ENCODE measurements at places on chromosomes 13 and 19.

GRCh38 chr19:5349041-5349440 is 8.4 kb upstream of the PTPRS start:
- DNase-seq = no peak

DNA sequence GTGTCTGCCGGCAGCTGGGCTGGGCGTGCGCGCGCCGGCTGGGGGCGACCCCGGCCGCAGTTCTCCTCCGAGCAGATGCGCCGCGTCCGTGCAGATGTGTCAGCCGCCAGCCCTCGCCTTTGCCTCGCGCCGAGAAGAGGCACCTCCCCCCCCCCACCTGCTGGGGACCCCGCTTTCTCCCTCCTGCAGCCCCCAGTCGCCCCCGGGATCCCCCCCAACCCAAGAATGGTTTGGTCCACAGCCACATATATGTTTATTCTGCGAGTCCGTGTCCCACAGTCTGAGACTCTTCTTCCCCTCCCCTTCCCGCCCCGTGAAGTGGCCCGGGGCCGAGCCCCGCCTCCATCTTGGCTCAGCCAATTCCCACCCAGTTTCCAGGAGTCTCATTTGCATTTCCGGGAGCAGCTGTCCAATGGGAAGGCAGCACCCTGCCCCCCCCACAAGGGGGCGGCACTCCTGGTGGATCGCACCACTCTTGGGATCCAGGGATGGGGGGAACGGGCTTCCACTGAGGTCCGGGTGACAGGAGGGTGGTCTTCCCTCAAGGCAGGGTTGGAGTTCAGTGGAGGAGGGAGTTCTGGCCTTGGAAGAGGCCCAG is 8.6 kb downstream of the ISOC2 start:
- no peak for DNase-seq

GRCh38 chr13:26011996-26012821 is 39.6 kb downstream of the SHISA2 start:
- DNase-seq = no peak

DNA sequence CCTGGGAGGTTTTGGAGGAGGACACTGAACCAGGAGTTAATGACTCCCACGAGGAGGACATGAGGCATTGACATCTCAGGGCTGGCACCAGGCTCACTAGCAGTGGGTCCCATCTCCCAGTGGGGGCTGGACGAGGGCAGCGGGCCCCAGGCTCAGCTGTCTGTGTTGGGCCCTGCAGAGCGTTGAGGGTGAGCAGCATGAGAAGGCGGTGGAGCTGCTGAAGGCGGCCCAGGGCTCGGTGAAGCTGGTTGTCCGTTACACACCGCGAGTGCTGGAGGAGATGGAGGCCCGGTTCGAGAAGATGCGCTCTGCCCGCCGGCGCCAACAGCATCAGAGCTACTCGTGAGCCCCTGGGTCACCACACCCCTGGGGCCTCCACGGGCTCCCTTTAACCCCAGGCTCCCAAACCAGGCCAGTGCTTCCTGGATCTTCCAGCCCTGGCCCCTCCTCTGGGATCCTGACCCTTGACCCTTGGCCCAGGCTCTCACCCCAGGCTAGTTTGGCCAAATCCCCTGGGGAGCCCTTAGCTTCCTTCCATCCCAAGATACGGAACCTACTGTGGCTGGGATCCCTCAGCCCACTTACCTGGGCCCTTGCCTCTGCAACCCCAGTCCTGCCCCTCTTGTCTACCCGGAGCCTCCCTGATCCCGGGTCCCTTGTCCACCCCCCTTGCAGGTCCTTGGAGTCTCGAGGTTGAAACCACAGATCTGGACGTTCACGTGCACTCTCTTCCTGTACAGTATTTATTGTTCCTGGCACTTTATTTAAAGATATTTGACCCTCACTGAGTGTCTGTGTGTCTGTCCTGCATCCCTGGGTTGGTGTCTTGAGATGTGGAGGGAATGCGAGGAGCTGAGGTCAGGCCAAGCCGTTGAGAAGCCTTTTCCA is 1.0 kb downstream of the C19orf73 start:
- no peak for DNase-seq

DNA sequence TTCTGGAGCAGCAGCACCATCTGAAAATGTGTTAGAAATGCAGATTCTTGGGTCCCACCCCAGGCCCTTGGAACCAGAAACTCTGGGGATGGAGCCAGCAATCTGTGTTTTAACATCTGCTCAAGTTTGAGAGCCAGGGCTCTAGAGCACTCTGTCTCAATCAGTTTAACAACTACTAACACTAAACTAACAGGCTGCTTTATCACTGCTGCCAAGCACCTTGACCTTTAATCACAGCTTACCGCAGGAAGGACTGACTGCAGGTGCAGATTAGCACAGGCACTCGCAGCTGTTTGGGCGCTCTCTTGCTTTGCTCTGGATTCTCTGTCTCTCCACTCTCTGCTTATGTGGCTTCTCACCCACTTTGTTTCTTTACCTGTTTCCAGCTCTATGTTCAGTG is 163.5 kb downstream of the MTUS2 start:
- DNase-seq = no peak

- DNase-seq = no peak
Measured at GRCh38 chr19:50546527-50547221, 21.6 kb downstream of the LRRC4B start.

GRCh38 chr19:11168568-11168967 is 13.0 kb upstream of the SPC24 start:
- no peak for DNase-seq

GRCh38 chr13:34153428-34154180 is 335.7 kb downstream of the RFC3 start:
- DNase-seq = no peak

GRCh38 chr13:54633456-54633855 is 1604.8 kb downstream of the OLFM4 start:
- DNase-seq = no peak

- DNase-seq = no peak
Measured at GRCh38 chr19:10966809-10967208, 6.0 kb downstream of the SMARCA4 start.

- DNase-seq = no peak
Measured at GRCh38 chr19:42208612-42209011, 8.9 kb downstream of the DEDD2 start.

DNA sequence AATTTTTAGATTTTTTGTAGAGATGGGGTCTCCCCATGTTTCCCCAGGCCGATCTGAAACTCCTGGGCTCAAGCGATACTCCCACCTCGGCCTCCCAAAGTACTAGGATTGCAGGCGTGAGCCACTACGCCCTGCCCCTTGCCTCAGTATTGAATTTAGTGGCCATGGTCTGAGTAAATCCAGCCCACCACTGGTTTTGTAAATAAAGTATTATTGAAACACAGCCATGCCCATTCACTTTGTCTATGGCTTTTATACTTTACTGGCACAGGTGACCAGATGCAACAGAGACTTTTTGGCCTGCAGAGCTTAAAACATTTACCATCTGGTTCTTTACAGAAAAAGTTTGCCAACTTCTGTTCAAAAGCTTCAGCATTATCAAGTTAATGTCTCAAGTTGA is 143.8 kb downstream of the PTPRS start:
- no peak for DNase-seq

GRCh38 chr13:41590122-41590521 is 132.8 kb downstream of the RGCC start:
- DNase-seq = no peak

GRCh38 chr13:51745243-51745642 is 58.7 kb downstream of the DHRS12 start:
- DNase-seq = no peak

GRCh38 chr13:41694545-41695301 is 237.4 kb downstream of the RGCC start:
- DNase-seq = peak; percentile 7

DNA sequence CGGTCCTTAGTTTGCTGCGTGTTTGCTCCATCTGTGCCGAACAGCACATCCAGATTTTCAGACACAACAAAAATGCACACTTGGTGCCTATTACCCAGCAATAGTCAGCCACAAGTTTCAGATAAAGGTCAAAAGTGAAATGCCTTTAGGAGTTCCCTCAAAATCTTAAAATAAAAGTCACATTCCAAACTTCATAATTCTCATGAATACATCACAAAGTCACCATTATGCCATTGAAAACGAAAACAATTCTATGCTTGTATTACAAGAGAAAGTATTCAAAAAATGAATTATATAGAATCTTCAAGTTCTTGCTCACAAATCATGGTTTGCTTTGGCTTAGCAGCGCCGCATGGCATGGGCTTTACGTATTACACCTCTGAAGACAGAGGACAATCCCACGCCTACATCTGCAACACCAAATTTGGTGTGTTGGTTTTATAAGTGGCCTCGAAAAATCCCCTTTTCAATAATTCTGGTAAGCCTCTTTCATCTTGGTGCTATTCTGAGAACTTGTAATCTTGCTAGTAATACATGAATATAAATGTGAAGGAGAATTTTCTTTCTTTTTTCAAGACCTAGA is 26.6 kb downstream of the COL4A1 start:
- DNase-seq = no peak

GRCh38 chr13:22929381-22930126 is 251.2 kb upstream of the SGCG start:
- no peak for DNase-seq

GRCh38 chr19:20513189-20513904 is 52.2 kb downstream of the ZNF737 start:
- DNase-seq = no peak

DNA sequence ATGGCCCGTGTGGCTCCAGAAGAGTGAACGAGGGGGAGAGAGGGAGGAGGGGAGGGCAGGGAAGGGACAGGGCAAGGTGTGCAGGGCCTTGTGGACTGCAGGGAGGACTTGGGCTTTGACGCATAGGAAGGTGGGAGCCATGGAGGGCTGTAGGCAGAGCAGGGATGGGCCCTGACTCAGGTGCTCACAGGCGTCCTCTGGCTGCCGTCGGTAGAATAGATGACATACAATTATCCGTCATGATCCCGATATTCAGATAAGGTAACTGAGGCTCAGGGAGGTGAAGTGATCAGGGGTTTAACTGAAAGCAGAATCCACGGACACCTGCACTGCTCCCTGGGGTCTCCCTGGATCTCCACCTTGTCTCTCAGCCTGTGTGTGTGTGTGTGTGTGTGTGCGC is 3.4 kb downstream of the C3 start:
- DNase-seq = no peak

- no peak for DNase-seq
Measured at GRCh38 chr13:104408733-104409132, 1342.5 kb upstream of the SLC10A2 start.

- no peak for DNase-seq
Measured at GRCh38 chr13:113596321-113597200, 12.0 kb downstream of the TFDP1 start.

GRCh38 chr13:54989418-54989817 is 1960.8 kb downstream of the OLFM4 start:
- no peak for DNase-seq

DNA sequence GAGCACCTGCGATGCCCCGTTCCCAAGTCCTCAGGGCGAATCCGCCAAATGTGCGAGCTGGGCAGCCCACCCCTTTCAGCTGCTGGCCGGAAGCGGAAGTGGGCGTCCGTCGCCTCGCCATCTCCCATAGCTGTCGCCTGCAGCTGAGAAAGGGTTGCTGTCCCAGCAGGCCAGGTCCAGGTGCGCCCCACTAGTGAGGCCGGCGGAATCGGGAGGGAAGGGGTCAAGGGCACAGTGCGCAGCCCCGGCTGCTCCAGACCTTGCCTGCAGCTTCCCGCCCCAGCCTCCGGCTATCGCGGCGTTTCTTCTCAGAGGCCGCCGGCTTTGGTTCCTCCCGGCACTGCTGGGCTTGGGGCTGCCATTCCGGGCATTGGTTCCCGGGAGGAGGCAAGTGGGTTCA is at the start of gene ZNF177:
ZNF177 (plus strand) TSS at position 109 of the 400 bp plus-strand sequence. CDS start 15,299 bp downstream, outside the sequence.
- DNase-seq = no peak

DNA sequence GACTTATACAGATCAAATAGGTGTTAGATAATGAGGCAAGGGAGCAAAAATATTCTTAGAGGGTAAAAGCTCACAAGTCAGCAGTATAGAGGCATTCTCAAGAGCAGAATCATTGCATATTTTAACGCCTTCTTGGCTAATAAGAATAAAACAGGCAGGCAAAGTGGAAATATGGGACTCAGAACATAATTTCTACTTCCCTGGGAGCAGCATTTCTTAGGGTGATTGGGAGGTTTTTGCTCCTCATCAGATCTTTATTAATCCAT is 39.6 kb downstream of the LHFPL6 start:
- DNase-seq = no peak

Measured in GM19239 (cell line).